ENCODE measurements at places on chromosomes 7 and 10.

DNA sequence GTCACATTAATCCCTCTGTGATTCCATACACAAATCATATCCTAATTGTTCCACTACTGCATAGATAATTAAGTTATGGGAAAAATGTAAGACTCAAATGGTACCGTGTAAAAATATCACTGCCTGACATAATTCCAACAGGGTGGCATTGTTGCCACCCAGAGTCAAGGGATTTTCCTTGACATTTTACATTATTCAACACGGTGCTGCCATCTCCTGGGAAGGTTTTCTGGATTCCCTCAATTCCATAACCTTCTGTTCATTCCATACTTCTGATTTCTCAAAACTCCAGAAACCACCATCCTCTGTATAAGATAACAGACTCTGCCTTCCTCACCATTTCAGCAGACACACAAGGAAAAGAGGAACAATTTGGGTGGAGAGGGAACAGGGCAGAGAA lies 495.9 kb downstream of the XPNPEP1 start:
- no peak for DNase-seq

DNA sequence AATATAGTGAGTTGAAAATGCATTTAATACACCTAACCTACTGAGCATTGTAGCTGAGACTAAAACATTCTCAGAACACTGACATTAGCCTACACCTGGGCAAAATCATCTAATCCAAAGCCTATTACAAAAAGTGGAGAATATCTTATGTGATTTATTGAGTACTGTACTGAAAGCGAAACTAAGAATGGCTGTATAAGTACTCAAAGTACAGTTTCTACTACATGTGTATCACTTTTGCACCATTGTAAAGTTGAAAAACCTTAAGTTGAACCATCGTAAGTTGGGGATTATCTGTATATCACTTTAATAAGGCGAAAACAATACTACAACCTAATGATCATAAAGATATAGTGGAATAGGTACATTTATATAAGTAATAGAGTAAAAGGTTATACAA lies 45.4 kb upstream of the GRB10 start:
- DNase-seq: no peak

GRCh38 chr10:96858706-96859050 lies 26.6 kb downstream of the LCOR start:
- no peak for DNase-seq

DNA sequence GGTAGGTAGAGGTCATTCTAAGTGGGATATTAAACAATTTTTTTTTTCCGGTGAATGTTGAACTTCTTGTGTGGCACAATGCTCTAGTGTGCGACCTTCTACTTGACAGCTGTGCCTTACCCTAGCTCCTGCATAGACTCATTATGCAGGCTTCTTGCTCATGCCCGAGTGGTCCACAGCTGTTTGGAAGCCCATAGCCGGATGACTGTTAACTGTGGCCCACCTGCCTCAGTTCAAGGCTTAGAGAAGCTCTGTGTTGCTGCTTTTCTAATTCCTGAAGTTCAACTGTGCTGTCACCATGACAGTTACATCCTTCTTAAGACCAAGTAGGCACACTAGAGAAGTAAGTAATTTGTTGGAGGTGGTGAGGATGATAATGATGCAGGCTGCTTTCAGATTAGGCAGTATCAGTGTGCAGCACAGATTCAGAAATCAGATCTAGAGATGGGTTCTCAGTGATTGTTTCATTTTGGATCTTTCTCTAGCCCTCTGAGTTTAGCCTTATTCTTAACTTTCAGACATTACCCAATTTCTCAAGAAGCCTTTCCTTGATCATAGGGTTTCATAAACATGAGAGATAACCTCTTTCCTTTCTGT lies 278.4 kb downstream of the PHF14 start:
- DNase-seq: no peak

GRCh38 chr10:36114141-36114540 lies 472.0 kb upstream of the FZD8 start:
- DNase-seq: no peak

DNA sequence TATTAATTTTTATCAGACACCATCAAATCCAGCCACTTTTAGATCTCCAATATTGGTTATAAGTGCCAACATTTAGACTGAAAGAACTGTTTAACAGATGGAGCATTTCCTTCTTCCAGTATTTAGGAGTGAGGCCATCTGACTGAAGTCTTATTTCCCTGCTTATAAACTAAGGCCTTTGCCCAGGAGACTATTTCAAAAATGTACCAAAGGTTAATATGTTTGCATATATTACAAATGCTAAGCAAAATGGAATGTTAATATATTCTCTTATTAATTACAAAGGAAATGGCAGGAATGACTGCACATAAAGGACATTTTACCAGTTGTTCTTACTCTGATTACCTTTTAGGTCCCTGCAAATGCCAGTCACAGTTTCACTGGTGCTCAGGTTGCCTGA lies 238.9 kb upstream of the PLXNA4 start:
- no peak for DNase-seq

DNA sequence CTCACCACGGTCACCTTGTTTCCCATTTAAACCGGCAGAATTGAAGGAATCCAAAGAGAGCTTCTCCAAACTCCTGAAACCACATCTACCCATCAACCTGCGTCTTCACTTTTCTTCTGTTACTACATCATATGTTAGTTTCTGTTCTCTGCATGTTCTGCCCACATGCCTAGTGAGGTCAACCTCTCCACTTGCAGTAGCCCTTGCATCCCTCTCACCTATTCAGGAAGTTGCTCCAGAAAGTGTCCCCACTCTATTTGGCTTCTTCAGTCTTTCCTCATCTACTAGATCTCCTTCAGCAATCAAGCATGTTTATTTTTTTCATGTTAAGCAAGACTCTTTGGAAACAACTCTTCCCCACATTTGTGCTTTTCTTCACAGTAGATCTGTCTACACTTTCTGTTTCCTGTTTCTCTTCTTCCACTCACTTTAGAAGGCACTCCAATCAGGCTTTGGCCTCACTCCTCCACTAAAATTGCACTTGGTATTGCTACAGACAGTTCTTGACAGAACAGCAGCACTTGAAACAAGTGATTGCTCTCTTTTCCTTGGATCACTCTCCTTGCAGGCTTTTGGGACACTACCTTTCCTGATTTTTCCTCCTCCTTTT lies 7.5 kb downstream of the SAMD9L start:
- DNase-seq: no peak

All from stimulated activated CD8-positive, alpha-beta memory T cell treated with anti-CD3 and anti-CD28 coated beads, Interleukin-2, amount 100 ng/mL, for 1 hour (primary cell).